ENCODE measurements at places on chromosomes 12 and 14.

DNA sequence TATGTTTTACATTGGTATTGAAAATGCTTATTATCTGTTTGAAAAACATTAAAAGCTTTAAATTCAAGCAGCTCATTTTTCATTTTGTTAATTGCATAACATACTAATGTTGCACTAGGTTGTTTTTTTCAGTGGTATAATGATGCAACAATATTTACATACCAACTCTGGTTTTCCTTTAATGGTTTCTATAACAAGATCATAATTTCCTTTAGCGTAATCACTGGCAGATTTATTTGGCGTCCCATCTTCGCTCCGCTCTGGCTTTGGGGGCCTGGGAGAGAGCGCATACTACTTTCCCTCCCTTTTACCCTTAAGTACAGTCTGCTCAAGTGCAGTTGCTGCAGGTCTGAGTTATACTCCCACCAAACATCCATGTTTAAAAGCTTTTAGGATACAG lies 574.1 kb downstream of the PRKD1 start:
- DNase-seq, result no peak

DNA sequence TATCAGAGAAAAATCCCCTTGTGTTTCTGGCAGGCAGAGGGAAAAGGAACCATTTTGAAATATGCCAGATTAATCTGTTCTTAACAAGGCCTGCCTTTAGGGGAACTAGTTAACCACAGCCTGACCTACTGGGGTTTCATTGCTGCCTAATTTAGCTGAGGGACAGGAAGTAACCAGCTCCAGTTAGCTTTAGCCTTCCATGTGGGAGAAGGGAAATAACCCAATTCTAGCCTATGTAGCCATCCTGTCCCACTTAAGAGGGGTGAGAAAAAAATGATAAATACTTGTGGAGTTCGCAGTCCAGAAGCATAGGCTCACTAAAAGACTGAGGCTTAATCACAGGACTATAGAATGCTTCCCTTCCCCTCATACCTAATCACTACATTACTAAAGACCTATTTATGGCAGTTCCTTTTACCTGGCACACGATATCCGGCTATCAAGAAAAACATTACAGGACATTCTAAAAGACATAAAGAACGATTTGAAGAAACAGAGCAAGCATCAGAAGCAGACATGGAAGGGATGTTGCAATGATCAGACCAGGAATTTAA lies 22.8 kb downstream of the COX8C start:
- no peak for DNase-seq

GRCh38 chr12:105461944-105462762 lies 131.7 kb downstream of the C12orf75 start:
- DNase-seq, result no peak

- DNase-seq, result peak; percentile 1
Observed at GRCh38 chr12:102811110-102811737, 105.8 kb downstream of the PAH start.

- no peak for DNase-seq
Observed at GRCh38 chr12:32270818-32271710, 128.3 kb upstream of the FGD4 start.

DNA sequence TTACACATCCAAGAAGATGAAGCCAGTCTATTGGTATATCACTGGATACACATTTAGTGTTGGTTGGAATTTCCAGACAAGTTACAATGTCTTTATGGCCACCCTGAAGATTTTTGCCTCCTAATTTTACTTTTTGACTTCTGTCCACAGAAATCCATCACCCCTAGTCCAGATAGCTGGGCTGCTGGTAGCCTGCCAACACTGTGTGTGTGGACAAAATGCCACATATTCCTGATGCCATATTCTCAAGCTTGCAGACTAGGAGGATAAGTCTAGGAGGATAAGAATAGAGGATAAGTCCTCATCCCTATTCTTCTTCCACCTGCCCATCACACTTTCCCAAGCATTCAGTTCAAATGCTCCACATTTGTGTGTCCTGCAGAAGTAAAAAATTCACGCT lies 4.6 kb downstream of the ESR2 start:
- DNase-seq, result no peak

- no peak for DNase-seq
Observed at GRCh38 chr14:101222362-101223070, 319.0 kb upstream of the RTL1 start.

DNA sequence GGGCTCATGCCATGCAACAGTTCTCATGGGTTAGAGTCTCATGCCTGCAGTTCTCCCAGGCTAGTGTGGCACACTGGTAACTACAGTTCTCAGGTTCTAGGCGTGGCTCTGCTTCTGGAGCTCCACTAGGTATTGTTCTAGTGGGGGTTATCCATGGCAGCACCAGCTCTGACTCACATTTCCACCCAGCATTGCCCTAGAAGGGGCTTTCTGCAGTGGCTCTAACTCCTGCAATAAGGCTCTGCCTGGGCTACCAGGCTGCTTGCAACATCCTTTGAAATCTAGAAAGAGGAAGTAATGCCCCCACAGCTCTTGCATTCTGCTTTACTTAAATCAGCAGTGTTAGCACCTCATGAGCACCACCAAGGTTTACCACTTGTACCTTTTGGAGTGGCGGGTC lies 220.3 kb upstream of the ARID2 start:
- no peak for DNase-seq

DNA sequence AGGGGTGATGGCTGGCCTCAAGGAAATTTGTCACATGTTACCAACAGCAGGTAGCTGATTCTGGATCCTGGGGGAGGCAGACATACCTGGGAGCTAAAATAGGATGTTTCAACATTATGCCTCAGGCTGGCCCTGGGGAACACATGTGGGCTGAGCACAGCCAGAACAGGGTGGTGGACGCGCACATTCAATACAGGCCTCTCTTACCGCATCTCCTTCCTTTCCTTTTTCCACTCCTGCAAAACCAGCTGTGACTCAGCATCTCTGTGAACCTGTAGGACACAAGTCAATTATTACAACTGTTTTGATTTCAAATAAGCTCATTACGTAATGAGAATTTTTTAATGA lies 61.0 kb downstream of the NT5DC3 start:
- no peak for DNase-seq

DNA sequence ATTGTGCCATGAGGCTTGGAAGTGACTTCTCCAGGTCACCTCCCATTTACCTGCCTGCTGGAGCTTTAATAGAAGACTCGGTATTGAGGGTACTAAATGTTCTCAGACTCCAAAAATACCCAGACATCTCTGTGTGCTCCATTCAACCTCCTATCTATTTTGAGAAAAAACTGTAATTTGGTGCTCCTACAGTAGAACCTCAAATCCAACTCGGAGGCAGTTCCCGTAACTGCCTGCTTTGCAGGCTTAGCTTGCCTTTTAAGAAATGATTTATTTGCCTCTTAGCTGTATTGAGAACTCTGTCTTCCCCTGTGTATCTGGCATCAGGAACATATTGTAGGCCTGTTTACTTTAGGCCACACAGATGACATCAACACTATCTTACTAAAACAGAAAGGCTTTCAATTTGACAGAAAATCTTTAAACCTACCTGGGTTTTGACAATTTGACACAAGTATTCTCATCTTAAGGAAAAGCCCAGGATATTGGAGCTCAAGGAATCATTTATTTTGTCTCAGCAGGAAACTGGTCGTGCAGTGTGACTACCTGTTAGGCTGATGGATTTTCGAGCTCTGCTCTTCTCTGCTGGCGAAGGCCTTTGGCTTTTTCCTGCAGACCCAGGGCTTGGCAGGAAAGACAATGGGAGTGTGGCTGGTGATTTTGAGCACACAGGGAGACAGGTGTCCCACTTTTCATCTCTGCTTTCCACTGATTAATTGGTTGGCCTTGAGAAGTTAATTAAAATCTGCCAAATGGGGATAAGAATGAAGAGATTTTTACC lies 314.8 kb downstream of the SNAPC1 start:
- DNase-seq, result no peak

- DNase-seq, result no peak
Observed at GRCh38 chr12:100823963-100824362, 29.4 kb downstream of the ANO4 start.

DNA sequence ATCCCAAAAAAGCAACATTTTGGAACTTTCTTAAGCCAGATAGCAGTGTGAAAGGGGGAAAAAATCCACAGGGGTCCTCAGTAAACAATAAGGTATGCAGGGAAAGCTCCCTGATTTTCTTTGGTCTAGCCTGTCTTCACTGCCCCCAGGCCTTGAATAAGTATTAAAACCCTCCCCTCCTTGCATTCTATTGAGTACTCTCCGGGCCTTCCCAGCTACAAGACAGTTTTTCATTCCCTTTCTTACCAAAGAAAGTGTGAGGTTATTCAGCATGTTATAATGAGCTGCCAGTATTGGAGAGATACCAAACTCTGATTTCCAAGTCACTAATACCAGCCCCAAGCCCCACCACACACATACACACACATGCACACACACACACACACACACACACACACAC lies 59.8 kb upstream of the KIF21A start:
- DNase-seq, result no peak

DNA sequence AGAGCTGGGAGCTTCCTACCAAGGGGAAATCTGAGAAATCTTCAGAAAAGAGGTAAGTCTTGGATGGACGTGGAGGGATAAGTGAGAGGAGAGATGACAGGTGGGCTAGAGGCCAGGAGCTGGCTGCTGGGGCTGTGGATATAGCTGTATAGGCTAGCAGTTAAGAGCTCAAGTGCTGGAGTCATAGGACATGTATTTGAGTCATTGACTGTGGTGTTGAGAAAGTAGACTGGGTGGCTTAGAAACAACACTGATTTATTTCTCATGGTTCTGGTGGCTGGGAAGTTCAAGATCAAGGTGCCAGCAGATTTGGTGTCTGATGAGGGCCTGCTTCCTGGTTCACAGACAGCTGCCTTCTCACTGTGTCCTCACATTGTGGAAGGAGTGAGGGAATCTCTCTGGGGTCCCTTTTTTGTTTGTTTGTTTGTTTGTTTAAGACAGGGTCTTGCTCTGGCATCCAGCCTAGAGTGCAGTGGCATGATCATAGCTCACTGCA lies 151.1 kb upstream of the FUT8 start:
- DNase-seq, result no peak

DNA sequence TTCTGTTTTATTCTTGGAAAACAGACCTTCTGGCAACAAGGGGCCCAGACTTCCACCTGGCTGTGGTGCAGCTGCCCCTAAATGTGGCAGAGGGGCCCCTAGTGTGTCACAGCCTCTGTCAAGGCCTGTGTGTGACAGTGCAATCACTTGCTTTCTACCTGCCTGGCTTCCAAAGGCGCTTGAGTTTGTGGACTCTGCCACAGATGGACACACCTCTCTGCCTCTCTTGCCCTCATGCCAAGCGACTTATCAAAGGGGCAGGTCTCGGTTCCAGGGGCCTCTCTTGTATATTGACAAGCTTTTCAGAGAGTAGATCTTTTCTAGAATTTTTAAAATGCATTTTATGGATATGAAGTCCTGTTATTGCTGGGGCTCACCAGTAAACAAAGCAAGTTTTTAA lies 217.2 kb downstream of the SLC15A4 start:
- no peak for DNase-seq

DNA sequence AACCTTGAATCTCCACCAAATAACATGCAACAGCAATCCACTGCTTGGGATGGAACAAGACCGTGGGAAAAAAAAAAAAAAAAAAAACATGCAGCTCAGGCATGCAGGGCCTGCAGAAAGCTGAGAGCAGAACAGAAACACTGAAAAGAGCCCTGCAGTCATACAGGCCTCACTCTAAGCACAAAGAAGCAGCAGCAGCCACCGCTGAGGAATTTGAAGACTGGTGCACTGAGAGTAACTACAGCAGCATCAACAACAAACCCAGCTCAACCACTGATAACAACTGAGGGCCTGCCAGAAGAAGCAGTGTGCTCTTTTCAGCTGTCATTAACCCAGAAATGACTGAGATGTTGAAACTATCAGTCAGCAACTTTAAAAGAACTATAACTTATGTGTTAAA lies 354.7 kb upstream of the TMTC1 start:
- no peak for DNase-seq

GRCh38 chr14:92513966-92514843 lies 624 bp downstream of the RIN3 start:
- DNase-seq, result peak; percentile 15

DNA sequence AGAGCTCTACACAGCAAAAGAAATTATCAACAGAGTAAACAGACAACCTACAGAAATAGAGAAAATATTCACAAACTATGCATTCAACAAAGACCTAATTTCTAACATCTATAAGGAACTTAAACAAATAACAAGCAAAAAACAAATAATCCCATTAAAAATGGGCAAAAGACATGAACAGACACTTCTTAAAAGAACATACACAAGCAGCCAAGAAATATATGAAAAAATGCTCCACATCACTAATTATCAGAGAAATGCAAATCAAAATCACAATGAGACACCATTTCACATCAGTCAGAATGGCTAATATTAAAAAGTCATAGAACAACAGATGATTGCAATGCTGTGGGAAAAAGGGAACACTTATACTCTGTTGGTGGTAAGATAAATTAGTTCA lies 100.7 kb upstream of the LGR5 start:
- DNase-seq, result no peak

DNA sequence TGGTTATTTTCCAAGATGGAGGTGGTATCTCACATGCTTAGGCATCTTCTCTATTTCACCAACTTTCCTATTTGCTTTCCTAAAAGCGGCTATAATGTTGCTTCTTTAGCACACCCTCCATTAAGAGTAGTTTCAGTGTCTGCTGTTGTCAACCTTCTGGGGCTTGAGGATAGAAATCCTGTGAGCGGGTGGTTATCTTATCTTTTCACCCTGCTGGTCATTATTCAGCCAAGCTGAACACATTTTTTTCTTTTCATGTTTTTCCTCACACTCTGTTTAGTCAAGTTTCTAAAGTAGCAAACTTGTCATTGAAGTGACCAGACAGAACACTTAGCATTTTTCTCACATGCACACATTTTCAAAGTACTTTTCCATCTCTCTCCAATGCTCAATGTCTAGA lies 104.5 kb downstream of the SLC8A3 start:
- DNase-seq, result no peak

DNA sequence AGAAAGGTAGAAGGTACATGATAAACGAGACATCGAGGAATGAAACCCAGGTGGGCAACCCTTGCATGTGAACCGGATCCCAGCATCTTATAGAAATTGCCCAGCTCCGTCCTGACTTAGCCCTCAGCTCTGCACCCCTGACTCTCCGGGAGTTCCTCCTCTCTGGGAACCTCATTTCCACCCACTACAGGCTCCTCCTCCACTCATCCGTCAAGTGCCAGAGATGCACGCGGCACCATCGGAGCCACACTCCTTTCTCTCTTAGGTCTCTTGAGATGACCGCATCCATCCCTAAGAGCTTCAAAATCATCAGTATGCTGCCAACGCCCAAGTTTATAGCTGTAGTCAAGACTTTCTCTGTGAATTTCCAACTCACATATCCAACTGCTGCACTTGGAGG lies 84.7 kb downstream of the TTC7B start:
- no peak for DNase-seq

GRCh38 chr12:117013726-117014125 lies 85.5 kb downstream of the TESC start:
- DNase-seq, result no peak

Measured in stimulated activated CD4-positive, alpha-beta T cell treated with anti-CD3 and anti-CD28 coated beads, Interleukin-12 subunit alpha, Interleukin-12 subunit beta, amount 100 ng/mL, for 24 hours (primary cell).